ENCODE measurements at places on chromosomes 11 and 22.

- no peak for DNase-seq
Measured at GRCh38 chr11:134131628-134132244, 62.9 kb downstream of the JAM3 start.

DNA sequence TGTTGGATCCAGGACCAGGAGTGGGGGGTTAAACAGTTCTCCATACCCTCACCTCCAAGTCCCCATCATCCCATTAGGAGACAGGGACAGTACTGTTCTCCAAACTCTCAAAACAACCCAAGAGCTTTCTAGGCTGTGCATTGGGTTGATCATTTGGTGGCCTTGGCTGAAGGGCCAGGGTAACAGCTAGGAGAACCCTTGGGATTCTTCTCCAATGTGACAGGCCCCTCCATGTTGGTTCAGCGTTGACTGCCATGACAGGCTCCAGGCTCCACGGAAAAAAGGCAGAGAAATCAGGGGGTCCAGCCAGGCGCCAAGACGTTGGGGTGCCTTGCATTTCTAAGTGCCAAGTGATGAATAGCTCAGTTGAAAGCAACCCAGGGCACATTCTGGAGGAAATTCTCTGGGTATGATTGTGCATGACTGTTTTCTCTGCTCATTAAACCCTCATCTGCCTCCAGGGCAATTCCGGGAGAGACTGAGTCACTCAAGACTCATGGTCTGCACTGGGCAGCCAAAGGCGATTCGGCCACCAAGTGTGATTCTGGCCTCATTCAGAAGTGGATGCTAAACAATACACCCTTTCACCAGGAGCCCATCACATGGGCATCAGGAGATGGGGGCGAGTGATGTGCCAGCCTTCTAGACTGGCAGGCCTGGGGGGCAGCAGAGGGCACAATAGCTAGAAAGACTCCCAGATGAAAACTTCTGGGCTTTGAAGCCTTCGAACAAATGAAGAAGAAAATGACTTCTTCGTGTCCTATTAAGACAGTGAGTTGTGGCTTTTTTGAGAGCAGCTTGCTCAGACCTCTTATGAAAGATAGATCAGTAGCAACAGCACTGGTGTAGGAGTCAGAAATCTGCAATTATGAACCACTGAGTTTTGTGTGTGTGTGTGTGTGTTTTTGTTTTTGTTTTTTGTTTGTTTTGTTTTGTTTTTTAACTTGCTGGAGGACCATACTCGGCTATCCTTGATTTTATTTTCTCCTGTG lies 27.7 kb downstream of the CD44 start:
- DNase-seq, result no peak

DNA sequence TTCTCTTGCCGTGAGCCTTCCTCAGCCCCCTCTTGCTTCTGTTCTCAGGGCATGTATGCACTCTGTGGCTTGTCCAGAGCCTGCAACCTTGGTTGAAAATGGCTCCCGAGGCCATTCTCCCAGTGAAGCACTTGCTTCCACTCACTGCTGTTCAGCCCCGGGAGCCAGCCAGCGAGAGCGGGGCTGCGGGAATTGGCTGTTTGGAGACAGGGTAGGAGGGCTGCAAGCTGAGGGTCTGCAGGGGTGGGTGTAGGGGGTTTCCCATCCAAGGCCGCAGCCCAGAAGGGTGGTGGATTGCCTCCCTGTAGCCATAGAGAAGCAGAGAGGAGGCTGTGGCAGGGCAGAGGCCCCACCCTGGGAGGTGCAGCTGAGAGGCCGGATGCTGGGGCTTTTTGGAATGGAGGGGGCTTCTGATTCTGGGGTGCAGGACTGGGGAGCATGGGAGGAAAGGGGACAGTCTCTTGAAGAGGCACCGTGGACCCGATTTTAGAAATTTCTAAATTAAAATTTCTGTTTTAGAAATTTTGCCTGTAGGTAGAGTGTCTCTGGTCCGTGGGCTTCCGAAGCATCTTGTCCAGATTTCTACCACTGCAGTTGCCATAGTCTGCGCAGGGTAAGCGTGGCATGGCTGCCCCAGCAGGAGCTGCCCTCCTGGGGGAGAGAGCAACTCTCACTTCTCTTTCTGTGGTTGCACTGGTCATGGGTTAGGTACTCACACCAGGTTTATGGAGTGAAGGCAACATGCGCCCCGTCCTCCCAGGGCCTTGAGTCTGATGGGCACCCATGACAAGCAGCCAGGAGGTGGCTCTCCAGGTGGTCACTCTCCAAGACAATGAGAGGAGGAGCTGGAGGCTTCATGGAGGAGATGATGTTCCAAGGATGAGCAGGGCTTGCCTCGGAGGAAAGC lies 100.2 kb downstream of the TBC1D22A start:
- no peak for DNase-seq

DNA sequence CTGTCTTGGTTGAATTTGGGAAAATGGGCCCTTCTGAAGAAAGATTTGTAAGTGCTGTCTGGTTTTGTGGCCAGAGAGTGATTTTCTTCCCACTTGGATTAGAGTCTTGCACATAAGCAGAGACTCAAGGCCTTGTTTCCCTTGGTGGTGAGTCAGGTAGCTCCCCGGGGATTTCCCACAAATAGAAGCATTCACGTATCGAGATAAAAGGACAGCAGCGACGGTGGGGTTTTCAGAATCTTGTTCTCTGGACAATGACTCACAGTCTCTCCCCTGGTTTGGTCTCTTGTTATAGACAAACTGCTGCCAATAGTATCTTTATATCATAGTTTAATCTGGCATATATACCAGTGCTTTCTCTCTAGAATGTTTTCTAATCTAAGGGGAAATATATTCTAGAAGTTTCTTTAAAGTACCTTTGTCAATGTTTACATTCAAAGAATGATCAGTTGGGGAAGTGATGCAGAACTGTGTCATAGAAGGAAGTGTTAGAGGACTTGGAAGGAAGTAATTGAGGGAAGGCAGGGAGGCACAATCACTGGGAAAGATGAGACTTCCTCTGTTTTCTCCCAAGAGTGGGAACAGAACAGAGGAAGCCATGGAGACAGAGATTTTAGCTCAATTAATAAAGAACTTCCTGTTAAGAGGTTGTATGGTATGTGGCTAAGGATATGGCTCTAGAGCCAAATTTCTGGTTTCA lies 18.1 kb downstream of the POLA2 start:
- DNase-seq, result no peak

- no peak for DNase-seq
Measured at GRCh38 chr11:15615398-15616096, 500.8 kb downstream of the INSC start.

DNA sequence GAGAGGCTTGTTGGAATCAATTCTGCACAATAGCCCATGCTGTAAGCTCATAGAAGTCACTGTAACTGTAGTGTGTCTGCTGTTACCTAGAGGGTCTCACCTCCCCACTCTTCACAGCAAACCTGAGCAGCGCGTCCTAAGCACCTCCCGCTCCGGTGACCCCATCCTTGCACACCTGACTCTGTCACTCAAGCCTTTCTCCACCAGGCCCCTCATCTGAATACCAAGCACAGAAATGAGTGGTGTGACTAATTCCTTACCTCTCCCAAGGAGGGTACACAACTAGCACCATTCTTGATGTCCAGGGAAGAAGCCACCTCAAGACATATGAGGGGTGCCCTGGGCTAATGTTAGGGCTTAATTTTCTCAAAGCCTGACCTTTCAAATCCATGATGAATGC lies 13.3 kb downstream of the SERPIND1 start:
- no peak for DNase-seq

DNA sequence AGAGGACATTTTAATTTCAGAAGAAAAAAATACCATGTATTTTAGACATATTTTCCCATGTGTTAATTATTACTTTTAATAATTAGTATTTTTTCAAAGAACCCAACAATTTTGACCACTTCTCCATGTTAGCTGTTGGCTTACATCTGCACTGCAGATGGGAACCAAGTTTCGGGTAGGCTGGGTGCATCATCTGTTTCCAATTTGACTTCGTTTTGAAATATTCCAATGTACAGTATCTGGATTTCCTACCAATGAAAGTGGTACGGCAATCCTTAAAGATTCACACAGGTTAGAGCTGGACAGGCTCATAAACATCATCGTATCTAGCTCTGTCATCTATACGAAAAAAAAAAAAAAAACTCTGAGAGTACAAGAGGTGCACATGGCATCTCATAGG lies 670.2 kb downstream of the OPCML start:
- no peak for DNase-seq

DNA sequence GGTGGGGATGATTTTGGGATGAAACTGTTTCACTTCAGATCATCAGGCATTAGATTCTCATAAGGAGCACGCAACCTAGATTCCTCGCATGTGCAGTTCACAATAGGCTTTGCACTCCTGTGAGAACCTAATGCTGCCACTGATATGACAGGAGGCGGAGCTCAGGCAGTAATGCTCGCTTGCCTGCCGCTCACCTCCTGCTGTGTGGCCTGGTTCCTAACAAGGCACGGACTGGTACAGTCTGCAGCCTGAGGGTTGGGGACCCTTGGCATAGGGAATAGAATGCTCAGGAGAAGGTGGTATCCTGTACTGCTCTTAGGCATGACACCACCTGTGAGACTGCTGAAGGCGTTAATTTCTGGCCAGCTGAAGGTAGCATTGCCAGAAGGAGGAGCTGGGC lies 47.0 kb downstream of the STIM1 start:
- no peak for DNase-seq

DNA sequence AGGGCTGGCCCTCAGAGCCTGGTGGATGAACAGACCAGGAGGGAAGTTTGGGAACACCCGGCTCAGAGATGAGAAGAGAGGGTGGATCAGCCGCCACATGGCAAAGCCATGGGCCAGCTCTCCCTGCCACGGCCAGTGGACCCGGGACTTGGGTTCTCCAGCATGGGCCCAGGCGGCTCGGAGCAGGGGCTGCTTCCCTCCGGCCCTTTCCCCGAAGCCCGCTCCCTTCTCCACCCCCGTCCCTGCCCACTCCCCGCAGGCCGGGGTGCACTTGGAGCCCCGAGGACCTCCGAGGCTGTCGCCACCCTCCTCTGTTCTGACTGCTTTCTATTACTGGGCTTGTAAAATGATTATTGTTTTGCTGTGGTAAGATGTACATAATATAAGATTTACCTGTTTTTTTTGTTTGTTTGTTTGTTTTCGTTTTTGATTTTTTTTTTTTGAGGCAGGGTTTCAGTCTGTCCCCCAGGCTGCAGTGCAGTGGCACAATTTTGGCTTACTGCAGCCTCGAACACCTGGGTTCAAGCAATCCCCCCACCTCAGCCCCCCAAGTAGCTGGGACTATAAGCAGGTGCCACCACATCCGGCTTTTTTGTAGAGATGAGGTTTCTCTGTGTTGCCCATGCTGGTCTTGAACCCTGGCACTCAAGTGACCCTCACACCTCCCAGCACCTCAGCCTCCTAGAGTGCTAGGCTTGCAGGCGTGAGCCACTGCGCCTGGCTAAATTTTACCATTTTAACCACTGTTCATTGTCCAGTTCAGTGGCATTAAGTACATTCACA lies 11.3 kb upstream of the TH start:
- DNase-seq, result no peak

- DNase-seq, result no peak
Measured at GRCh38 chr11:66473167-66473566, 6.5 kb downstream of the PELI3 start.

GRCh38 chr11:35079611-35080010 lies 59.4 kb upstream of the CD44 start:
- DNase-seq, result no peak

DNA sequence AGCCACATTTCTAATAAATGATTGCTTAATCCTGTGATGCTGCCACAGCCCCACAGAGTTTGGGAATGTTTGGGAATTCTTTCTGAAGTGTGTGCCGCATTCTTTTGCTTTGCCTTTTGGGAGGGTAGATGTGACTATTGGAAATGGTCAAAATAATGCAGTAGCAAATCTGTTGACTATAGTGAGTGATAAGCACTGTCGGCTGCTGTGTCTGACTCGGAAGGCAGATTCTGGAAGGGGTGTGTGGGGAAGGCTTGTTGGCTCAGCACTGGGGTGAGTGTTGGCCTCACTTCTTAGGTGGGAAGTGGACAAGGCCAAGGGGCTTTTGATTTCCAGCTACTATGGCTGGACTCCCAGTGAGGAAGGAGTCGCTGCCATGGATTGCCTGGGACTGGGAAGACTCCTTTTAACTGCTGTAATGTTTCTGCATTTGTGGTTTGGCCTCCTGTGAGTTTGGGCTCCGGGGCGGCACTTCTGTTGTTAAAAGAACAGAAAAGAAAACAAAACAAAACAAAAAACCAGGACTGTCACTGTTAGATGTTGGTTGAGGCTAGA lies 20.1 kb downstream of the ZBTB16 start:
- peak; percentile 66 for DNase-seq

GRCh38 chr22:21582801-21583740 lies 15.6 kb downstream of the UBE2L3 start:
- no peak for DNase-seq

GRCh38 chr11:27812341-27812740 lies 112.1 kb upstream of the BDNF start:
- DNase-seq, result no peak

DNA sequence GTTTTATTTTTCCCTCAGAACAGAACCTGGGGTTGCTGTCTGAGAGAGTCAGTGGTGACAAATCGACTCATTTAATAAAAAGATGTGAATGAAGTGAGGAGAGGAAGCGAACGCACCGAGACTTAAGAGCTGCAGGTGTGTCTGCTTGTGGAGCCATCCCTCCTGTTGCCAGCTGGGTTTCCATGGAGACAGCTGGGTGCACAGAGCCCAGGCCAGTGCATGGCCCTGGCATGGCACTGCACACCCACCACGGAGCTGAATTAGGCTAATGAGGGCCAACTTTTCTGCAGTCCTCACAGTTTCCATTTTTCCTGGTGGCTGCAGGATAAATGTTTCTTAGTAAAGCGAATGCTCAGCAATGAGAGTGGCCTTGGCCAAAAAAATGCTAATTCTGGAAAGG lies 750.2 kb downstream of the OPCML start:
- DNase-seq, result no peak

DNA sequence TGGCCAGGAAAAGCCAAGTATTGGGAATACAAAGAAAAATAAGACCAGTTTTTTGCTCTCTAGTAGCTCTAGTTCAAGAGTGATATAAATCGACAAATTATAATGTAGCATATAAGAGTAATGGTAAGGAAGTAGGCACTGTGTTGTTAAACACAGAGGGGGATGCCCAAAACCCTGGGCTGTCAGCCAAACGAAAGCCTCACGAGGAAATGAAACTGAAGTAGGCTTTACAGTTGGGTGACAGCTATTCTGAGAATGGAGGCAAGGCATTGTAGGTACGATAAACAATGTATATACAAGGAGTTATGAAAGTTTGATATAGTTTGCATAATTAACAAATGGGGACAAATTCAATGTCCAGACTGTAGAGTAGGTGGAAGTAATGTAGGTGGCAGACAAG lies 176.4 kb downstream of the FAM181B start:
- no peak for DNase-seq

- DNase-seq, result no peak
Measured at GRCh38 chr11:134072844-134073243, 4.0 kb downstream of the JAM3 start.

DNA sequence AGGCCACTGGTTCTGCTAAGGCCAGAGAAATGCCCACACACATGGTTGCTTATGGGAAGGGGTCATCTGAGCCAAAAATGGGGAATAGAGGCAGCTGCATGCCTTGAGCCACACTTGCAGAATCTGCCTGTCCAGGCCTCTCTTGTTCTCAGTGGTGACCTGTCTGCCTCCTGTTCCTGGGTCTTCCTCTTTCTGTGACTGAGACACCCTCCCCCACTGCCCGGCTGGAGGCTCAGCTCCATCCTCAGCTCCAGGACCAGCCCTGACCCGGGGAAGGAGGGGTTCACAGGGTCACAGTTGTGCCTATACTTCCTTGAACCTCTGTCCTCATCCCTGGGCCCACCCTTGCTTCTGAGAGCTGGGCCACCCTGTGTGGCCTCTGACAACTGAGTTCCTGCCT lies 52.3 kb downstream of the CSF2RB start:
- DNase-seq, result no peak
